ENCODE measurements at places on chromosomes 4 and X.
A peak's percentile ranks its signal among the peaks of the same experiment; 100 is the strongest.

- DNase-seq, result no peak
Observed at GRCh38 chr4:73703320-73703719, 37.0 kb upstream of the CXCL8 start.

DNA sequence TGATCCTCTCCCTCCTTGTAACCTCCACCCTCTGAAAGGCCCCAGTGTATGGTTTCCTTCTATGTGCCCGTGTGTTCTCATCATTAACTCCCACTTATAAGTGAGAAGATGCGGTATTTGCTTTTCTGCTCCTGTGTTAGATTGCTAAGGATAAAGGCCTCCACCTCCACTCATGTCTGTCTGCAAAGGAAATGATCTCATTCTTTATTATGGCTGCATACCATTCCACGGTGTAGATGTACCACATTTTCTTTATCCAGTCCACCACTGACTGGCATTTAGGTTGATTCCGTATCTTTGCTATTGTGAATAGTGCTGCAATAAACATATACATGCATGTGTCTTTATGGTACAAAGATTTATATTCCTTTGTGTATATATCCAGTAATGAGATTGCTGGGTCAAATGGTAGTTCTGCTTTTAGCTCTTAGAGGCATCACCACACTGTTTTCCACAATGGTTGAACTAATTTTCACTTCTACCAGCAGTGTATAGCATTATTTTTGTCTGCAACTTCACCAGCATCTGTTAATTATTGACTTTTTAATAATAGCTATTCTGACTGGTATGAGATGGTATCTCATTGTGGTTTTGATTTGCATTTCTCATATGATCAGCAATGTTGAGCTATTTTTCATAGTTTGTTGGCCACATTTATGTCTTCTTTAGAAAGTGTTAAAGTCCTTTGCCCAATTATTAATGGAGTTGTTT lies 1030.9 kb downstream of the FSTL5 start:
- DNase-seq, result no peak

DNA sequence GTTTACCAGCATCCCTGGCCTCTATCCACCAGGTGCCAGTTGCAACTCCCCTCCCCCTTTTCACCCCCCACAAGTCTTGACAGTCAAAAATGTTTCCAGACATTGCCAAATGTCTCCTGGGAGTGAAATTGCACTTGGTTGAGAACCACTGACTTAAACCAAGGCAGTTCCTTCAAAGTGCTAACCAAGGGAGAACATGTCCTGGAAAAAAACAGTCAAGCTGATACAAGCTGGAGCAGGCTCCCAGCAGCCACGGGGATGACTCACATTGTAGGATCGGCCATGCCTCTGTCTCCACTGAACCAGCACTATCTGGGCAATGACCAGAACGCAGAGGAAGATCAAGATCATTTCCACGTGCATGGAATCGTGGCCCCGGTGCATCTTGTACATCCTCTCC lies 11.4 kb downstream of the RNF175 start:
- DNase-seq, result no peak

GRCh38 chr4:156230176-156230575 lies 276.5 kb upstream of the CTSO start:
- DNase-seq, result no peak

GRCh38 chr4:94406668-94407437 lies 44.9 kb upstream of the PDLIM5 start:
- peak; percentile 51 for DNase-seq

- DNase-seq, result no peak
Observed at GRCh38 chr4:39936565-39937418, 40.9 kb downstream of the PDS5A start.

DNA sequence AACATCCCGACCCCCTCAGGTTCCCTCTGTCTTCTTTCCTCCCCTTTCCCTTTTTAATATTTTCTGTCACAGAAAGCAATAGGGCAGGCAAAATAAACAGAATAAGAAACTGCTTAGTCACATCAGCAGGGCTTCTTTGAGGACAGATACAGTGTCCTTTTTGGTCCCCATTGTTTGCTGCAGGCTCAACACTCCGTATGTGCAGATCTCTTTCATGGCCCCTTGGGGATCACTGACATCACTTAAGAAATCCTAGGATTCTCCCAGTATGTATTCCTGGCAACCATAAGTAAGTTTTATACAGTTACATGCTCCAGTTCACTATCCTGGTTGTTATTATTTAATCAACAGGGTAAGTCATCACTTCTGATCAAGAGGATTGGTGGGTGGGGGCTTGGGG lies 448.0 kb downstream of the NKX6-1 start:
- DNase-seq, result no peak

- DNase-seq, result no peak
Observed at GRCh38 chr4:154294652-154295350, 196.8 kb downstream of the DCHS2 start.

- no peak for DNase-seq
Observed at GRCh38 chr4:34108391-34108790, 2135.9 kb downstream of the ARAP2 start.

- DNase-seq, result no peak
Observed at GRCh38 chr4:105107095-105107856, 39.4 kb upstream of the TET2 start.

- no peak for DNase-seq
Observed at GRCh38 chrX:47480576-47480975, 2.4 kb downstream of the ZNF41 start.

DNA sequence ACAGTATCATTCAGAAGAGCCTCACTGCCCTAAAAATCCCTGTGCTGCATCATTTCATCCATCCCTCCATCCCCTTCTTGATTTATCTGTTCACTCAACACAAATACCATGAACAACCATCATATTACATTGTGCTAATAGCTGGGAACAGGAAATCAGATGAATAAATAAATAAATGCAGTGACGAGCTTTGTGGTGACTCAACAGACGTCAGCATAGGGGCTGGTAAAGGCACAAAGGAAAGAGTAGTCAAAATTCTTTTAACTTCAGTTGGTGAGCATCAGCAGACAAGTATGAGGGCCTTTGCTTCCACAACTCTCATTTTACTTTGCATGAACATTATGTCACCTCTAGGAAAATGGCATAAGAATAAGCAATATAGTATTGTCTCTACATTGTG lies 65.5 kb downstream of the EDNRA start:
- DNase-seq, result no peak

- no peak for DNase-seq
Observed at GRCh38 chr4:153274967-153275366, 69.5 kb upstream of the MND1 start.

DNA sequence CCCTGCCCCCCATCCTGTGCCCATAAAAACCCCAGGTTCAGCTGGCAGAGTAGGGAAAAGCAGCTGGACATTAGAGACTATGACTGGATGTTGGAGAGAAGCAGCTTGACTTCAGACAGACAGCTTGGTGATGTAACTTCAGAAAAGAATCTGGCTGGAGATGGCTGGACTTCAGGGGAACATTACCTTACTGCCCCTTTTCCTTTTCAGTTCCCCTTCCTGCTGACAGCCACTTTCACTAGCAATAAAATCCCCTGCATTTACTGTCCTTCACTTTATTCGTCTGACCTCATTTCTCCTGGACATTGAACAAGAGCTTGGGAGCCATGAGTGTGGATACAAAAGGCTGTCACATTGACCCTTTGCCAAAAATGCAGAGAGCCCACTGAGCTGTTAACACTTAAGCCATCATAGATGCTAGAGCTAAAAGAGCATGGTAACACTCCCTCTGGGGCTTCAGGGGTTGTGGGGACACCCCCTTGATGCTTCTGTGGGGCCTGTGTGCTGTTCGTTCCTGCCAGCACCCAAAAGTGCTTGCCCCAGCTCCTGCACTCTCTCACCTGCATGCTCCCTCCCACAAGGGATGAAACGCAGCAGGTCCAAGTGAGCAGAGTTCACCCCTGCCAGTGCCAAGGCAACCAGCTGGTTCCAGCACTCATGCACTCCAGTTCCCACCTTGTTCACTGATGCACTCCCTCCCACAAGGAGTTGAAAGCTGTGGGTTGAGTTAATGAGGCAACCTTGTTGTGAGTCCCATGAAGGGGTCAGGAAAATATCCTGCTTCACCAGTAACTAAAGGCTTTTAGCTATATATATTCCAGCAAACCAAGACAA lies 263.8 kb upstream of the NDST3 start:
- no peak for DNase-seq

GRCh38 chr4:22473268-22473667 lies 42.6 kb downstream of the ADGRA3 start:
- DNase-seq, result no peak

GRCh38 chr4:128009428-128009827 lies 44.2 kb downstream of the ABHD18 start:
- DNase-seq, result no peak

GRCh38 chrX:13051529-13052172 lies 7.2 kb upstream of the FAM9C start:
- DNase-seq, result no peak

DNA sequence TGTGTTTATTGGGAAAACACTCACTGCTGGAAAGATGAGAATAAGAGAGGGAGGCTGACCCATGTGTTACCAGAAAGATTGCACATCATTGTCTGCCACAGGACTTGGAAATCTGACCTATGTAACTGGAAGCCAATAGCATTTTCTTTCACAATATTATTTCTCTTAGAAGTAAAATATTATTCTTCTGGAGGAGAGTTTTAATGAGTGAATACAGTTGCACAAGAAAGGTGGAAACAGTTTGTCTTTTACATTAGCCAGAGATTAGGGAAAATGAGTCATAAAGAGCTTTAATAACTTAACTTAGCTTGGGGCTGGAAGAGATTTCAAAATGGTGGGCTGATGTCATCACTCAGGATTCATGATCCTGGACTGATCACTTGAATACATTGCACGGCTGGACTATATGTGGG lies 31.5 kb upstream of the LNX1 start:
- DNase-seq, result no peak

GRCh38 chrX:39840581-39841093 lies 257.1 kb downstream of the BCOR start:
- DNase-seq, result no peak

GRCh38 chr4:142405021-142405694 lies 440.9 kb downstream of the INPP4B start:
- peak; percentile 28 for DNase-seq

- no peak for DNase-seq
Observed at GRCh38 chr4:55547466-55547770, 709 bp upstream of the CLOCK start.

- no peak for DNase-seq
Observed at GRCh38 chrX:47179221-47179927, 14.3 kb upstream of the UBA1 start.

GRCh38 chr4:47873877-47874541 lies 36.1 kb upstream of the CORIN start:
- no peak for DNase-seq

GRCh38 chrX:54182864-54183613 lies at the start of gene FAM120C:
Gene FAM120C, minus strand, starts transcription at chrX:54183254. Its CDS starts 56 bp downstream, at chrX:54183198.
- peak; percentile 64 for DNase-seq

DNA sequence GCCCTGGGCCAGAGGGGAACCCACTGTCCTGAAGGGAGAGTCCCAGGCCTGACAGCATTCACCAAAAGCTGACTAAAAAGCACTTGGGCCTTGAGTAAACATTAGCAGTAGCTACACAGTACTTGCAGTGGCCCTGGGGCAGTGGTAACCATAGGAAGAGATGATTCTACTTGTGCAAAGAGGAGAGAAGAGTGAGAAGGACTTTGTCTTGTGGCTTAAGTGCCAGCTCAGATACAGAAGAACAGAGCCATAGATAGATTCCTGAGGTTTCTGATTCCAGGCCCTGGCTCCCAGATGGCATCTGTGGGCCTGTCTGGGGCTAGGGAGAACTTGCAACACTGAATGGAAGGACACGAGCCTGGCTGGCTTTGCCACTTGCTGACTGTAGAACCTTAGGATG lies 100.5 kb downstream of the PTCHD1 start:
- no peak for DNase-seq

DNA sequence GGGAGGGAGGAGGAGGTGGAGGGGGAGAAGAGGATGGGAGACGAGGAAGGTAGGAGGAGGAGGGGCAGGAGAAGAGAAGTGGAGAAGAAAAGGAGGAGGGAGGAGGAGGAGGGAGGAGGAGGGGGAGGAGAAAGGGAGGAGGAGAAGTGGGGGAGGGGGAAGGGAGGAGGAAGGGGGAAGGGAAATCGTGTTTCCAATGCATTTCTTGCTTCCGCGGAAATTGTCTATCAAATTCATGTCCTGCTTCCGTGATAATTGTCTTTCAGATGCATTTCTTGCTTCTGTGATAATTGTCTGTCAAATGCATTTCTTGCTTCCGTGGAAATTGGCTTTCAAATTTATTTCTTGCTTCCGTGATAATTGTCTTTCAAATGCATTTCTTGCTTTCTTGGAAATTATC lies 43.3 kb downstream of the CRLF2 start:
- DNase-seq, result no peak

GRCh38 chr4:145406970-145407369 lies 74.7 kb upstream of the SMAD1 start:
- no peak for DNase-seq

GRCh38 chrX:427812-428725 lies 41.4 kb upstream of the PPP2R3B start:
- DNase-seq, result no peak

GRCh38 chrX:113548308-113549015 lies 707.8 kb upstream of the AMOT start:
- no peak for DNase-seq

- no peak for DNase-seq
Observed at GRCh38 chr4:118772767-118773428, 63.0 kb downstream of the SEC24D start.

DNA sequence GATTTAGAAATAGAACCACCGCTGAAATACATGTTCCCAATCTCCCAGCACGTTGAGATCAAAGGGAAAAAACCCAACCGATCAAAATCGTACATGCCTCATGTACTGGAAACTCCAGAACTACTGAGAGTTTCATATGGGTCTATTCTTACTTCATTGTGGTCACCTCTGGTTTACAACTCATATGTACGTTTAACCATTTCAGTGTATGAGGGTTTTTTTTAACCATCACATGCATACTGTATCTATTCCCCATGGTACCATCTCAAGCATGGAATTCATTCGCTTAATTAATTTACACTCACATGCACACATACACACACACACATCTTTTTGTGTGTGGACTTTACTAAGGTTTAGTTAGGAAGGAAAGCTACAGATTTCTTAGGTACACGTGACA lies 46.0 kb upstream of the CLNK start:
- DNase-seq, result no peak

DNA sequence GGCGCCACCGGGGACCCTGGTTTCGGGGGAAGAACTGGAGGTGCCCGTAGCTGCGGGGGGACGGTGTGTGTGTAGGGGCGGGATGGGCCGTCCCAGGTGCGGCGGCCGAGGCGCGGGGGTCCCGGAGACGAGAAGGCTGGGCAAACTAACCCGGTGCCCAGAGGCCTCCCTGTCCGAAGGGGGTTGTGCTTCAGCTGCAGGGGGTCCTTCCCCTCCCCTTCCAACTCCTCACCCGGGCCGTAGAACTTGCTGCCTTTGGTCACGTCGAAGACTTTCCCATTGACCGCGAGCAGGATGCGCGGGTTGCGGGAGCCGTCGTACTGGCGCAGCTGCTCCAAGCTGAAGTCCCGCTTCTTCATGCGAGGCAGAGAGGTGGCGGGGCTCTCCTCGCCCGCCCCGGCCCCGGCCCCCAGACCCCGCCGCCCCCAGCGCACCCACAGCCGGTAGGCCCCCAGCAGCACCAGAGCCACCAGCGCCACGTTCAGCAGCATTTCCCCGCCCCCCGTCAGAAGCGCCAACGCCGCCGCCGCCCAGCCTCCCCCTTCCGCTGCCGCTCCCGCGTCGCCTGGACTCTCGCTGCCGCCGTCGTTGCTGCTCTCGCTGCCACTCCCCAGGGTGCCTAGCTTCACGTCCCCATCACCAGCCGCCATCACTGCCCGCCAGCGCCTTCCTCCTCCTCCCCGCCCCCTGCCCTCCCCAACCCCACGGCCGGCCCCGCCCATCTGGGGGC lies at the start of gene PGRMC2:
Gene PGRMC2, minus strand, starts transcription at position 673 of the 730 bp plus-strand sequence. Its CDS starts 23 bp downstream, at position 650.
- peak; percentile 28 for DNase-seq

GRCh38 chr4:183830438-183830985 lies 74.6 kb upstream of the STOX2 start:
- DNase-seq, result no peak

All from activated CD8-positive, alpha-beta memory T cell treated with anti-CD3 and anti-CD28 coated beads, Interleukin-2, amount 50 U/mL, for 4 hours (primary cell).